ENCODE measurements at places on chromosomes 3 and 15.

DNA sequence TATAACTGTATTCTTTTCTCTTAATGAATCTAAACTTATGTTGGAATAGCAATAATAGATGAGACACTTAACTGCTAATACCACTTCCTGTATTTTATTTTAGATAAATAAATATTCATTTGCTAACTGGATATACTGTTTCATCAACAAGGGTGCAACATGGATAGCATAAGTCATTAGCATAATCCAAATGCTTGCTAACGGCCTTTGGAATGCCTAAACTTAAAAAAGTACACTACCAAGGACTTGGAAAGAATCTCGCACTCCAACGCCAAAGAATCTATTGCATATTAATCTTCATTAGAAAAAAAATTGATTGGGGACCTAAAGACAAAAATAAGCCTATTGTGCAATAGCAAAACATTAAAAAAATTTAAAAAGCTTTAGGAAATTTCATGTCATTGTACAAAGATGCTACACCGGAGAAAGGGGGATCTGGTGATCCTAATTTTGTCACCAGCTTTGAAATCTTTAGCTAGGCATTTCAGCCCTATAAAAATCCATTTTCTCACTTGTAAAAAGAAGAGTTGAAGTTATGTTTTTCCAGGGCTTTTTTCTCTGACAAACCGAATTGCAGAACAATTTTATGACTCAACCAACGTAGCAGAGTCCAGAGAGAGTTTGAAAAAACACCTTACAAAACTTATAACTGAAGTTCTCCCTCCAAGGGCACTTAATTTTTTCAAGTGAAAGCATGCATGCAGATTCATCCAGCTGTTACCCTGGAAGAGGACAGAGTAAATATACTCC lies 4.1 kb downstream of the VGLL3 start:
- no peak for DNase-seq

- DNase-seq: no peak
Measured at GRCh38 chr3:49277383-49277775, 347 bp upstream of the C3orf62 start.

- no peak for DNase-seq
Measured at GRCh38 chr3:184604615-184605290, 43.2 kb downstream of the EPHB3 start.

- DNase-seq: no peak
Measured at GRCh38 chr3:190192087-190192486, 71.4 kb upstream of the P3H2 start.

- DNase-seq: no peak
Measured at GRCh38 chr3:6062261-6063187, 798.4 kb upstream of the GRM7 start.

DNA sequence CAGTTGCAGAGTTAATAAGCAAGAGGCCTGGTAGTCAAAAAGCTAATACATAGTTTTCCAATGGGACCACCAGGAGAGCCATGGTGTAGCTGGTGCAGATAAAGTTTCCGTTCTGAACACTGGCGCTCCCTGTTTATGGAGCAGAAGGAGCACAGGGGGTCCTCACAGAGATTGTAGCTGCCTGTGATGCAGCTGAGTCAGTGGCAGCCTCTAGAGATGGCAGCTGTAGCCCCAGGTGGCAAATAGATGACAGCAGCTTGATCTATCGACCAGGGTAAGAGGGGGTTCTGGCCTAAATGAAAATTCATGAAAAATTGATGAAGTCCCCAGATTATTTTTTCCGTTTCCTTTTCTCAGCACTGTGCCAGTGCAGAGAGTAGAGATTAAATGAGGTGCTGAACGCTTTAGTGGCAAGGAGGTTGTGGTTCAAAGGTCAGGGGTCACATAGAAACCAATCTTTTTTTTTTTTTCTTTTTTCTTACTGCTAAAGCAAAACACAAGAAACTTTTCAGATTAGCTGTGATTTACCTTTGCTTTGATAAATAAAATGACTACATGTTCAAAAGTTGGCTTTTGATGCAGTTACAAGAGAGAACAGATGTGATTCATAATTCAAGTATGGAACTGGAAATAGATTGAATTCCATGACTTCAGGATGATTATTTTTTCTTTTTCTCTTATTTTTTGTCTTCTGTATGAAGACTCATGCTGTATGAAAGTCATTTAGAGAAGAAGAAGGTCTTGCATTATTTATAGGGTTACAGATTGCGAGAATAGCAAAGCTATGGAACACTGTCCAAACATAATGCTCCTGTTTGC lies 63.3 kb downstream of the ROBO2 start:
- no peak for DNase-seq

- DNase-seq: no peak
Measured at GRCh38 chr15:88621789-88622604, 857 bp downstream of the AEN start.

DNA sequence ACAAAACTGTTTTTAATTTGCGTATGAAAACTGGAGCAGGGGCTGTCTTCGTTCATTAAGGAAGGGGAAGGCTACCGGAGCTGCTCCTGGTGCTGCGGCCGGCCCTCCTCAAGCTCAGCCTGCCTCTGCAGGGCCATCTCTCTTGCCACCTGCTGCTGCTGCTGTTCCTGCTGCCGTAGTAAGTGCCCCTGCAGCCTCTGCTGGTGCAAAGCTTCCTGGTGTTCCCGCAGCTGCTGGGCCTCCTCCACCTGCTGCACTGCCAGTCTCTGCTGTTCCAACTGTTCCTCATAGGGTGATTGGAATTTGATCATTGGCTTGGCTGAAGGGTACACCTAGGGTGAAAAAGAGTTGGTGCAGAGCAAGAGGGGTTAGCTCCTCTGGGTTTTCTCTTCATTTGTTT lies 66.0 kb downstream of the GOLIM4 start:
- DNase-seq: no peak

DNA sequence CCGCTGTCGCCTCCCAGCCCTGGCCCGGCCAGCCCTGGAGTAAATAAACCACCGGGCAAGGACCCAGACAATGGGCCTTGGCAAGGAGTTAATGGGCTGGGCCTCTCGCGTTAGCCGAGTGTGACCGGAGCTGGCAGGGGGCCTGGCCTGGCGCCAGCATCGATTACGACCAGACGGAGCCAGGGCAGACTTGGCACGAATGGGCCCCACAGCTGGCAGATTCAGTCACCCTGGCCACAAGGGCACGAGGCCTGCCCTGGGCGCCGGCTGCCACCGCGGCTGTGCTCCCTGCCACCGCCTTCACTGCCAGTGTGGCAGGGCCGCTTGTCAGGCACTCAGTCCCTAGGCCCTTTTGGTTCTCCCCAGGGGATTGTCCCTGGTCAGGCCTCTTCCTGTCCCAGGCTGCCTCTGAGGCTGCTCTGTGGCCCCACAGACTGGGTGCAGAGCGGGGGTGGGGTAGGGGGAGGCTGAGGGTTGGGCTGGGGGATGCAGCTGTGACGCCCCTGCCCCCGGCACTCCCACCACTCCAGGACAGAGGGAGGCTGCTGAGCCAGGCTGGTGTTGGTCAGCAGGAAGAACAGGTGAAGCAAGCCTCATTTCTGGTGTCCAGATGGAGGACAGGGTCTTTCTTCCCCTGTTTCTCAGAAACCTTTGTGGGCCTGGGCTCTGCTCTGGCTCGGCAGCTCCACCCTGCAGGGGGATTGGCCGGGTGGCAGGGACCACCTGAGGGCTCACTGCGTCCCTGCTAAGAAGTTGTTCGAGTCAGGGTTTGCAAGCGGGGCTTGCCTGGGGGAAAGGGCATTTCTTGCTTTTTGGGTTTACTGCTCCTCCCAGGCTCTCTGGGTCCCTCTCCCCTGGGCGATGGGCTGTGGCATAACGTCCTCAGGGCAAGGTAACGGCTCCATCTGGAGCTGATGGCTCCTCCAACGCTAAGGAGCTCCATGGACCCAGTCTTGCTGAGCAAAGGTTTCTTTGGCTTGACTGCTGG lies 30.5 kb upstream of the SRP14 start:
- no peak for DNase-seq

GRCh38 chr15:50968353-50968752 lies 59.9 kb downstream of the AP4E1 start:
- no peak for DNase-seq

GRCh38 chr3:125477701-125478100 lies 42.3 kb downstream of the SNX4 start:
- no peak for DNase-seq
